ENCODE measurements at places on chromosomes 11 and 22. TPM values are rescaled to one million over a fixed set of nuclear protein-coding genes. Genes with fewer than 3 reads are reported as not detected.

DNA sequence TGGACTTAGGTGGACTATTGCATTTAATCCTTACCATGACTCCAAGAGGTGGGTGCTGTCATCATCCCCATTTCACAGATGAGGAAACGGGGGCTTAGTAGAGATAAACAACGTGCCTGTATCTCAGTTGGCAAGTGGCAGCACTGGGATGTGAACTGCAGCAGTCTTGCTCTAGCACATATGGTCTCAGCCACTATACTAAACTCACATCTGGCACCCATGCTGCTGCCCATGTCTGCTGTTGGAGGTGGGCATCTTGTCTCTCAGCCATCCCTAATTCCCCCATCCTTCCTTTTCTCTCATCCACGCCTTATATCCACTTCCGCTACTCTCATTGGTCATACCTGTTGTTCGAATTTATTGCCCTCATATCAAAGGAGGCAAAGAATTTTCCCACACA is 3.8 kb downstream of the PRG3 start:
- no peak for DNase-seq

GRCh38 chr11:9530020-9530621 is 43.3 kb upstream of the WEE1 start:
- DNase-seq, result no peak

GRCh38 chr11:115644856-115645255 is 140.6 kb upstream of the CADM1 start:
- no peak for DNase-seq

DNA sequence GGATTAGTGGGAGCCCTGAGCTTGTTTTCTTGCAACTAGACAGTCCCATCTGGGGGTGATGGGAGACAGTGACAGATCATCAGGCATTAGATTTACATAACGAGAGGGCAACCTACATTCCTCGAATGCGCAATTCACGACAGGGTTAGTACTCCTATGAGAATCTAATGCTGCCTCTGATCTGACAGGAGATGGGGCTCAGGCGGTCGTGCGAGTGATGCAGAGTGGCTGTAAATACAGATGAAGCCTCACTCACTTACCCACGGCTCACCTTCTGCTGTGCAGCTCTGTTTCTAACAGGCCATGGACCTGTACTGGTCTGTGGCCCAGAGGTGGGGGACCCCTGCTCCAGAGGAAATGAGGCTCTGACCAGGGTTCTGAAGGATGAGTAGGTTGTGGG is 125.5 kb downstream of the FBXO7 start:
- no peak for DNase-seq

DNA sequence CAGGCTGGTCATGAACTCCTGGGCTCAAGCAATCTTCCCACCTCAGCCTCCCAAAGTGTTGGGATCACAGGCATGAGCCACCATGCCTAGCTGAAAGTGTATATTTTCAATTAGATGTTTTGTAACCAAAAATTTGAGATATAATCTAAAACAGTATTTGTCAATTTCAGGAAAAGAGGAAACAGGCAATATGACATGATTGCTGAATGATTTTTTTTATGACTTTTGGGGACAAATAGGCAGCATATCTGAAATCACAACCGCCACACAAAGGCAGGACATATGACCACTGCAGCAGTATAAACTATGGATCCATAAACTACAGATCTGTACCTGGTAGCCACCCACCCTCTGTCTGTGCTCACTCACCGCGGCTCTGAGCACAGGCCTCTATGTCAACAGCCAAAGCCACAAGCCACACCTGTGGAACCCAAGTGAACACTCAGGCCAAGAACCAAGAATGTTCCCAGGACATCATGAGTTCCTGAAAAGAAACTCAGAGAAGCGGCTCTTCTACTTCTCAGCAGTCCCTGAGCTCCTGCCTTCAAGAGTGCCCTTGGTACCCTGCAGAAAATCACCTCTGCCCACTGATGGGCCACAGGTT is 22.5 kb downstream of the PISD start:
- no peak for DNase-seq

DNA sequence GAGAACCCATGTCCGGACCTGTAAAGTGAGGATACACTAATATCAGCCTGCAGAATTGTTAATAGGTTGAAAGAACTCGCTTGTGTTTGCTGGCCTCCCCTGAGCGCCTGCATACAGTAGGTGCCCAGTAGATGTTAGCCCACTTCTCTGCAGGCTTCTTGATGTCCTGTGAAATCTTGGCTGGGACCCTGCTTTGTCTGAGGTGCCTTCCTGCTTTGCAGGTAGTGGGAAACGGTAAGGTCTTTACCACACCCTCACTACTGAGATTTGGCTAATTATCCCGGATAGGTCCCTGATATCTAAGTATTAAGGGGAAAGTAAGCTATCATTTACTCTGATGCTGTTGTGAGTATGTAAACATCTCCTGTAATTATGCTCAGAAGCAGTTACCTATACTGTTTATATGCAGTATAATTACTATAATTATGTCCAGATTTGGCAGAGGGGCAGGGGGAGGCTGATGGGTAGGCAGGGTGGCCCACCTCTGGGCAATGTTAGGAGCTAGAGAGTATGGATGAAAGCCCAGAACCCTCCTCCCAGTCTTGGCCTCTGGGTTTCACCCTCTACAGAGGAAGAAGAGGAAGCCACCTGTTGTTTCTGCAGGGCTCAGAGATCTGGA is 1.2 kb upstream of the ARRB1 start:
- DNase-seq, result no peak

DNA sequence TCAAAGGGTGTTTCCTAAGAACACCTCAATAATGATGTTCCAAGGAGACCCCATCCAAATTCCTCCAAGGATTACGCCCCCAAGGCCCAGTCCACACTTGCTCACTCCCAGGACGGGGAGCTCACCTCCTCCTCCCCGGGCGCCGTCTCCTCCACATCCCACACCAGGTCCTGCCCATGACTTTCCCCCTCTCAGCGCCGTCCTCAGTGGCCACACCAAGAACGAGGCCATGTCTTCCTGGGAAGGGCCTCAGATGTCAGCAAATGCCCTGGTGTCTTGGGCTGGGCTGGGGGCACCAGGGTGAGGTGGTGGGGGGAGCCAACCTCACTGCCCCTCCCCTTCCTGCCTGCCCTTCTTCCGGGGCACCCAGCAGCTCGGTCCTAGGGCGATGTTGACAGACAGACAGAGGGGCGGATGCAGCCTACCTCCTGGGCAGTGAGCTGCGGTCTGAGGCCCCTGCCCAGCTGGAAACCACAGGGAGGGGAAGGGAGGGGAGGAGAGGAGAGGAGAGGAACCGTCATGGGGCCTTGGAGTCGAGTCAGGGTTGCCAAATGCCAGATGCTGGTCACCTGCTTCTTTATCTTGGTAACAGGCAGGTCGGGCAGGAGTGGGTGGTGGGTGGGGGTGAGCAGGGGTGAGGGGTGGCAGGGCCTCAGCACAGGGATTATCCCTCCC is at the start of the genes C11orf21 and TSPAN32:
Gene C11orf21 (minus strand): TSS at position 288 of the 675 bp plus-strand sequence. CDS start 110 bp downstream, at position 178.
Gene TSPAN32 (plus strand): TSS at position 383 of the 675 bp plus-strand sequence. CDS start 137 bp downstream, at position 520.
- peak; percentile 76 for DNase-seq

DNA sequence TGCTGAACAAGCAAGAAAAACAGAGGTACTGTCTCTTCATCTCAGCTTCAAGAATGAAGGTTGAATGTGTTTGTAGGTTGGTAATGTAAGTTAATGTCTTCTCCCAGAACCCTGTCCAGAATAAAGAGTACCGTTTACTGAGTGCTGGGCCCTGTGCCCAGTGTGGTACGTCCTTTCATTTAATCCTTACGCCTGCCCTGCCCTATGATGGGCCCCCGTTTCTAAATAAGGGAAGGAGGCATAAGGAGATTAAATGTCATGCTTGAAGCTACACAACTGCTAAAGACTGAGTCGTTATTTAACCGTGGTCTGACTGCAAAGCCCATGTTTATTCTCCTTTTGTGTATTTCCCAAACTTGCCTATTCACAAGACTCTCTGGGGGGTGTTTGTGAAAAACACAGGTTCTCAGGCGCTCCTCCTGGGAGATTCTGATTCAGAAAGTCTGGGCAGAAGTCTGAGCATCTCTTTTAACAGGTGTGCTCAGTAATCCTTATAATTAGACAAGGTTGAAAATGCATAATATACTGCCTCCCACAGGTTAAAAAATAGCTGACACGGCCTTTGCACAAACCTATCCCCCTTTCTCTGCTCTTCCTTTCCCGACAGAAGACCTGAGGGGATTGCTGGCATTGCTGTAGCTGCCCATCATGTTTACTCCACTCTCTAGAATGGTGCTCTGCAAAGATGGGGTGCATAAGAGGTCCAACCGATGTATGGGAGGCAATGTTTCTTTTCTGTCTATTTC is 56.3 kb upstream of the ZBTB44 start:
- DNase-seq, result no peak

- DNase-seq, result no peak
Measured at GRCh38 chr11:34158661-34159060, 53.2 kb downstream of the NAT10 start.

Gene MYBPC3
- 0.01 TPM for polyA plus RNA-seq

Gene TSPAN18
- polyA plus RNA-seq, result 59.1 TPM

Gene P2RX3
- polyA plus RNA-seq, result 2.1 TPM
